ENCODE measurements at places on chromosomes 6 and 20.
A peak's percentile ranks its signal among the peaks of the same experiment; 100 is the strongest.

DNA sequence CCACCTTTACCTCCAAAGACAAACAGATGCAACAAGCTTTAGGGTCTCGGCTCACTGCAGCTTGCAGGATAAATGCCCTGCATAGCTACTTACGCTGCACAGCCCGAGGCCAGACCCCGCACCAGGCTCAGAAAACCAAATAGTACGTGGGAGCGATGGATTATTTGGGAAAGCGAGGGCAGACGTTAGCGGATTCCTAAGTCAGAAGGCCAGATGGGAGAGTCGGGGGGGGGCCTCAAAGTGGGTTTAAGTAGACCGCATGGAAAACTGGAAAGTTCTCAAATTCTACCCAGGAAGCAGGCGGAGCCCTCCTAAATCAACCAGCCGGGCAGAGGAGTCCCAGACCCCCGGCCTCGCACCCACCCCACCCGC, 382 bp downstream of the SFT2D1 start:
- DNase-seq, result no peak

DNA sequence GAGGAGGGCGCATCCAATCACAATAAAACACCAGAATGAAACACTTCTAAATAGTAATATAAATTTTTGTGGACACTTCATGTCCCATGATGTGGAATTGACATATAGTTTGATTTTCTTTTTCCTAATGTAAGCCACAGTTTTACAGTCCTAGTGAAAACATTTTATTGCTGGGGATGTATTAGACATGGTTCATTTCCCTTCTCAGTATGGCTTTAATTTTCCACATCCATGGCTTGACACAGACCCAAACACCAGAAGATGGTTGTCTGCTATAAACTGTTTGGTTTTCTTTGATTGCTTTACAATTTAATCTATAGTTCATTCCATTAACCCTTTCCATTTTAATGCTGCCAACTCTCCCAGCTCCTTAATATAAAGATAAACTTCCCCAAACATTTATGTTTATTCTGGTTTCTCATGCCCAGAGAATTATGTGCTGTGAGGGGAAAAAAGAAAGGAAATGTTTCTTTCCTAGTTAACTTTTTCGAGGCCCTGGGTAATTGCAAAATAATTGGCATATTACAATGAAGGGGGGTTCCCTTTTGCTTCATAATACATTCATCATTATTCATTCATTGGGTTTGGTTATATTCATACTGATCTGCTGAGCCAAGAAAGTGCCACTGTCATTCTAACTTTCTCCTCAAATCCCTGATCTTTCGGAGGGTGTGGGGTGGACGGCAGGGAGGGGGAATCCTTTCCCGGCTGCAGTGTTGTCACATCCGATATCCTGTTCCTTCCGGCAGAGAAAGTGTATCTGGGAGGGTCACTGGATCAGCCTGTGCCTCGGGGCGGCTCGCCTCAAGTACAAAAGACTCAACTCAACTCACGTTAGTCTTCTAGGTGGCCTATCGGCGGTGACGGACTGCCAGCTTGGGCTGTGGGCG, 127.6 kb upstream of the TFAP2D start:
- no peak for DNase-seq

DNA sequence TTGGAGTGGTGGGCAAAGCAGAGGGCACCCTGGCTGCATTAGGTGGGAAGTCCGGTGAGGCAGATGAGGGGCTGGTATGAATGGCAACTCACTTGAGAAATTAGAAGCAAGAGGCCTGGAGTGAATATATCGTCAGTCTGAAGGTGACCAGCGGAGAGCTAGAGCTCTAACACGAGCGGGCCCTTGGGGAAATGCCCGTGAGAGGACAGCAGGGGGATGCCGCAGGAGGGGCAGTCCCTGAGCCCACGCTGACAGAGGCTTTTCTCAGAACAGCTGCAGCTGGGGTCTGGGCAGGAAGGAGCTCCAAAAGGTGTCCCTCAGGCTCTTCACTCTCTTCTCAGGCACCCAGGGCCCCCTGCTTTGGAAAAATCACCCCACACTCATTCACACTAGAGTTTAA, 32.0 kb upstream of the CD93 start:
- DNase-seq, result no peak

DNA sequence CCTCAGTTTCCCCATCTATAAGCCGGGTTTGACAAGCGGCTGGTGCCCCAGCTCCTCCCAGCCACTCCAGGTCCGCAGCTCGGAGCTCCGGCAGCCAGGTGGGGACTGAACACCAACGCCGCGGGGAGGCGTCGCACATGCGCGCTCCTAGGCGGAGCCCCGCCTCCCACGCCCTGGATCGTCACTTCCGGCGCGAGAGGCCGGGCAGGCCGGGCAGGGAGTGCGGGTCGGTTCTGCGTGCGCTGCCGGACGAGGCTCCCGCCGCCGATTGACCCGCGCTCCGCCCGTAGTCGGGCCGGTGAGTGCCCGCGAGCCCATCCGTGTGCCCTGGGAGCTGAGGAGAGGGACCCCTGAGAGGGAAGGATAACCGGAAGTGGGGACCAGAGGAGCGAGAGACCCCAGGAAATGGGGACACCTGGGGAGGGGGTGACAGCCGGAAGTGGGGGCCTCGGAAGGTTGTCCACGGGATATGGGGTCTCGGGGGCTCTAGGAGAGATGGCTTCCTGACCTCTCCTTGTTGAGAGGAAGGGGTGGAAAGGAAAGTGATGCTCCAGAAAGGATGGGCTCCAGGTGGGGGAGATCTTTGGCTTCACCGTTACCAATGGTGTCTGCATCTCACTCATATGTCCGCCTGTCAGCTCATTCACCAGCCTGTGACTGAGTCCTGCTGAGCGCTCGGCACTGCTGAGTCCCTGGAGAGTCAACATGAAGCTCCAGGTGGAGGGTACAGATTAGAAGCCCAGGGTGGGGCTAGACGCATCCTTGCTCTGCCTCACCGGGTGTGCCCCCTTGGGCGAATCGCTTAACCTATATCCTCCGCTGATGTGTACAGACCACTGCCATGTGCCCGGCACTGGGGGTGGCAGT, at the start of gene TTPAL:
TTPAL (plus strand) TSS at position 181 of the 867 bp plus-strand sequence. CDS start 4,126 bp downstream, outside the sequence.
- peak; percentile 86 for DNase-seq

- no peak for DNase-seq
Observed at GRCh38 chr6:170542031-170542719, 10.9 kb downstream of the PSMB1 start.

DNA sequence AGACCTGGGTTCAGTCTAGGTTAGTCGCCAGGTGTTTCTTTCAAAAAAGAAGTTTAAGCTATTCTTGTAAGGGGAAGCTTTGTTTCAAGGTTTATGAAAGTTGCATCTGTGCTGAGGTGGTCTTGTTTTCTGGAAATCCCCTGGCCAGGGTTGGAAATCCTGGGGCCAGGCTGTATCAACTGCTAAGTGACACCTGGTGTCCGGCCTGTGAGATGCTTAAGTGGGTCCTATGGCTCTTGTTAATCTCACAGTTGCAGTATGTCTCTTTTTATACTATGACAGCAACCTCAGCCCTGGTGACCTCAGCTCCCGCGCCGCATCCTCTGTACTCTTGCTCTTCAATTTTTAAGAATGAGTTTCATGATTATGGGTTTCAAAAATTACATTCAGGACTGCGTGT, 72.0 kb downstream of the CHMP4B start:
- no peak for DNase-seq

- peak; percentile 97 for DNase-seq
Observed at GRCh38 chr6:12572896-12573827, 143.4 kb upstream of the PHACTR1 start.

- DNase-seq, result no peak
Observed at GRCh38 chr6:41724228-41724580, 11.2 kb downstream of the TFEB start.

GRCh38 chr6:168210239-168211105, 109.1 kb downstream of the DACT2 start:
- DNase-seq, result no peak

- no peak for DNase-seq
Observed at GRCh38 chr20:50089140-50089786, 23.7 kb downstream of the UBE2V1 start.

DNA sequence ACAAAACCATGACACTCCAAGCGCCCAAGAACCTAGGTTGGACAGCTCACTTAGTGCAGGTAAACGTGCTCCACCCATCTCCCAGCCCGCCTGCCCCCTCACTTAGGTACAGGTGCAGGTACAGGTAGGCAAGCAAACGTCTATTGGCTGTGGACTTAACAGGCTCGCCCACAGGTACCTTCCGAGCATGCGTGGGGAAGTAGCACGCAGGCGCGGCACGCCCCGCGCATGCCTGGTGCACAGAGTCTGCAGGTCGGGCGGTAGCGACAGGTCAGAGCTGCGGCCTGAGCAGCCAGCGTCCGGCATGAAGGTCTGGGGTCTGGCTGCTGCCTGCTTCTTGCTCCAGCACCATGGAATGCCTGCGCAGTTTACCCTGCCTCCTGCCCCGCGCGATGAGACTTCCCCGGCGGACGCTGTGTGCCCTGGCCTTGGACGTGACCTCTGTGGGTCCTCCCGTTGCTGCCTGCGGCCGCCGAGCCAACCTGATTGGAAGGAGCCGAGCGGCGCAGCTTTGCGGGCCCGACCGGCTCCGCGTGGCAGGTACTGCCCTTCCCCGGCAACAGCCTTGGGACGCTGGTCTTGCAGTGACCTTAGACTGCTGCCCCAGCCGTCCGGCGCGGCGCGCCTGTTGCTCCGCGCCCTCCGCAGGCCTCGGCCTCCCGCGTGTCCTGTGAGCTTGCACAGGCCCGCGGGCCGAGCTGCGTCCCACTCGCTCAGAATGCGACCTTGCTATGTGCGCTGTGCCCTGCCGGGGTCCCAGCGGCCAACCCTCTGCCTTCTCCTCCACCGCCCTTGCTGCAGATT, at the start of gene MRS2:
MRS2 (plus strand) TSS at position 240 of the 804 bp plus-strand sequence; CDS start at position 351, 111 bp downstream.
- peak; percentile 72 for DNase-seq

GRCh38 chr6:118708744-118709143, 57.4 kb upstream of the CEP85L start:
- DNase-seq, result peak; percentile 77

DNA sequence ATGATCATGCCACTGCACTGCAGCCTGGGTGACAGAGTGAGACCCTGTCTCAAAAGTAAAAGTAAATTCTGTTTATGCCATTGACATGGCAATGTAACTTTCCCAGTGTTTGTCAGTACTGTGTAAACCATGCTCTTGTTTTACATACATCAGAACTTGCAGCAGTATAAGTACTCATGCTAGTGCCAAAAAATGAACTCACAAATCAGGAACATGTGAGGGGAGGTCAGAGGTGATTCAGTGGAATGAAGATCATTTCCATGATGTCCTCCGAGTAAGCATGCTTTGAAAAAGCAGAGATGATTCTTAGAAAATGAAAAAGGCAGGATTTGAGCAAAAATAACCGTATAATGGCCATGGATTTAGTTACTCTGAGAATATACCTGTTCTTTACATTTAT, 81.9 kb downstream of the ANKS1A start:
- DNase-seq, result peak; percentile 75

GRCh38 chr6:12582421-12583110, 134.0 kb upstream of the PHACTR1 start:
- DNase-seq, result no peak

GRCh38 chr6:133761706-133762105, 127.2 kb upstream of the TCF21 start:
- DNase-seq, result peak; percentile 37

DNA sequence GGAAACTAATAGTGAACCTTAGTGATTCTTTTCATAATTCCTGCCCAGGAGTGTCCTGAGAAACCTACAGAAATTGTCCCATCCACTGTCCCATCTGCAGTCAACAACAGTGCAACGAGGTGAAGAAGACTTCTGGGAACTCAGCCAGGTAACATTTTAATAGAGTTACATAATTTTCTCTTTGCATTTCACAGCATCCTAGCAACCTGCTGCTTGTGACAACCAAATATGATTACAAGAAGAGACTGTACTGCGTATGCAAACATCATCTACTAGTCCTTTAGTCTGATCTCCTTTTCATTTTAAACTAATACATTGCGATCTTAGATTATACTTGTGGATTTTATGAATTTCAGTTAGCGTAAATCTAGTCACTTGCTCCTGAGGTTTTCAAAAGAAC, 951.6 kb downstream of the TFAP2A start:
- DNase-seq, result no peak

DNA sequence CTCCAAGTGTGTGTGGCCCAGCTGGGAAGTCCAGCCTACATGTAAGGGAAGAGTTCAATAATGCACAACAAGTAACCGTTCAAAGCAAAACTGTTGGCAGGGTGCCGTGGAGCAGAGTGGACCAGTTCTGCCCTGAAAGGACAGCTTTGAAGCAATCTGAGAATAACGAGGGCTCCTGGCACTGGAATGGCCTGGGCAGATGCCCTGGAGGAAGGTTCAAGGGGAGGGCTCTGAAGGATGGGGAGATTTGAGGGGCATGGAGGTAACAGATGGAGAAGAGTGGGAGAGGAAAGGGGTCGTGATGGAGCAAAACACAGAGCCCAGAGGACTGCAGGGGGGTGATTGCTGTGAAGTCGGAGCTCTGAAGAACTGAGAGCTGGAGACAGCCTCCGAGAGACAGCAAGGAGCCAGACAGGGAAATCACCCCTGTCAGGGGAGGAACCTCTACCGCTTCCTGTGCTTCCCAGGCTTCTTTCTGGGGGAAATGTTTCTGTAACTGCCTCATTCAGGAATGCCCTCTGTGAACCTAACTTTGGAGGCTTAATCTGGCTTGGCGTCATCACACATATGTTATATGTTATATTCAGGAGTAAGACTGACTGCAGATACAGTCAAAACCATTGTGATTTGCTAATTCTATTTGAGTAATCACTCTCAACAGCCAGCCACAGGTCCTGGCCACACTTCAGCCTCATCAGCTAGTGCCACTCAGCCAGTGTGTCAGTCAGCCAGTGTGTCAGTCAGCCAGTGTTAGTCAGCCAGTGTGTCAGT, 41.2 kb downstream of the ZC3H12D start:
- peak; percentile 56 for DNase-seq

- DNase-seq, result peak; percentile 55
Observed at GRCh38 chr6:1321738-1322137, 9.8 kb downstream of the FOXQ1 start.

GRCh38 chr20:60869087-60869486, 383.0 kb upstream of the CDH4 start:
- no peak for DNase-seq

DNA sequence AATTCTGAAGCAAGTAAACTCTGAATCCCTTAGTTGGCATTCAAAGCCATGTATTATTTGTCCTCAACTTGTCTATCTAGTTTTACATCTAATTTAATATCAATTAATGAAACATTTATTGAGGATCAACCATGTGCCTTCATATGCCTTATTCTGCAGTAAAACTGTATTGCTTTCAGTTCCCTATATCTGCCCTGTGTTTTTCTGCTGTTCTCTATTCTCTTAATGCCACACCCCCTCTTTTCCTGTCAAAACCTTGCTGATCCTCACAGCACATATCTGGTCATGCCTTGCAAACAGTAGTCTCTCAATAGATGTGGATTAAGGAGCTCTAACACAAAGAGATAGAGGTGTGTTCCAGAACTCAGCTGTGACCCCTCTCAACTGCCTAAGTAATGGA, 2.0 kb downstream of the FIG4 start:
- no peak for DNase-seq
